ENCODE measurements at places on chromosomes 16 and 17.

- DNase-seq = peak; percentile 72
These were observed 32.7 kb upstream of the CDH1 start for GRCh38 chr16:68704232-68704867.

- DNase-seq = no peak
These were observed 19.8 kb upstream of the TANGO6 start for GRCh38 chr16:68823401-68824135.

- no peak for DNase-seq
These were observed 10.9 kb downstream of the STH start for GRCh38 chr17:46009681-46010596.

DNA sequence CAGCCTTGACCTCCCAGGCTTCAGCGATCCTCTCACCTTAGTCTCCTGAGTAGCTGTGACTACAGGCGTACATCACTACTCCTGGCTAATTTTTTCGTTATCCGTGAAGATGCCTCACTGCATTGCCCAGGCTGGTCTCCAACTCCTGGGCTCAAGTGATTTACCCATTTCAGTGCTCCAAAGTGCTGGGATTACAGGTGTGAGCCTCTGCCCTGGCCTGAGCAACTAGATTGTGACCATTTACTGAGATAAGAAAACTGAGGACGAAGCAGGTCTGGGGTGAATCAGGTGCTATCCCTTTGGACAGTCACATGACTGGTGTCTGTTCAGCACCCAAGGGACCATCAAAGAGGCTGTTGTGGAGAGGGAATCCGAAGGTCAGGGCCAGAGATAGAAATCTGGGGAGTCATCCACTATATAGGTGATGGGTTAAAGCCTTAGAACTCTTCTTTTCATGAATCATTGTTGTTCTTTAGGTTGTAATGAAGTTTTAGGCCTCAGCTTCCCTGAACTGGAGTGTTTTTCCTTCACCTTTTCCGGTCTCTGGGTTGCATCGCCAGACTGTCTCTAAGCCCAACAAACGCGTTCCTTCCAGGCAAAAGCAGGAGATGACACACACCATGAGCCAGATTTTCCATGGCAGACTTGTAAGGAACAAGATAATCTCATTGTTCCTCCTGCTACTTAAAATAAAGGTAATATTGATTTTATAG, 62.5 kb downstream of the FTO start:
- DNase-seq = no peak

GRCh38 chr16:35599429-35600160, 2140.2 kb downstream of the TP53TG3F start:
- no peak for DNase-seq

DNA sequence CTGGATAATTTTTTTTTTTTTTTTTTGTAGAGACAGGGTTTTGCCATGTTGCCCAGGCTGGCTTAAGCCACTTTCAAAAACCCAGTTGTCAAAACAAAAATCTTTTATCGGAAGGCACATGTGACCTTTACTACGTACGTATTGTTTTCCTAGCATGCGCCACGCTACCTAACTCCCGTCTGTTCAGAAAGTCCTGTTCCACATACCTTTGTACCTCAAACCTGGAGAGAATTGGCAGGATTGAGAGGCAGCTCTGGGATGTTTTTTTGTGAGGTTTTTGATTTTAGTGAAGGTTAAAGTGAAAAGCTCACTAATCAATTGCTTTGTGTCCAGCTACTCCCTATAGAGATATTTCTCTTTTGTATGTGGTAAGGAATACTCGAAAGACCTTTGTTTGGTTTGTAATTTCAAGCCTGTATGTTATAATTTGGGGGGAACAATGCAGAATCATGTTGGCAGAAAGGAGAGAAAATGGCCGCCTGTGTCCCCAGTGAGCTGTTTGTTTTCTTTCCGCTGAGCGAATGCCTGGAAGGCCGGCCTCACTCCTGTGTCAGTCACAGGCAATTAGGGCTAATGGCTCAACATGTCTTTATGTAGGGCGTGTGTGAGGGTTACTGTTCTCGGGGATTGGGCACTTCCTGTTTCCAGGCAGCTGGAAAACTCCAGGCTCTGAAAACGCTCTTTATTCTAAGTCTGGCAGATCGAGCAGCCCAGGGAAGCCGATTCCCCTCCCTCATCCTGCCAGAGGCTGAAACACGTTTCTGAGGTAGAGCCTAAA, 60.8 kb upstream of the CLEC18A start:
- DNase-seq = no peak

- DNase-seq = no peak
These were observed 12.0 kb downstream of the SP2 start for GRCh38 chr17:47907932-47908562.

DNA sequence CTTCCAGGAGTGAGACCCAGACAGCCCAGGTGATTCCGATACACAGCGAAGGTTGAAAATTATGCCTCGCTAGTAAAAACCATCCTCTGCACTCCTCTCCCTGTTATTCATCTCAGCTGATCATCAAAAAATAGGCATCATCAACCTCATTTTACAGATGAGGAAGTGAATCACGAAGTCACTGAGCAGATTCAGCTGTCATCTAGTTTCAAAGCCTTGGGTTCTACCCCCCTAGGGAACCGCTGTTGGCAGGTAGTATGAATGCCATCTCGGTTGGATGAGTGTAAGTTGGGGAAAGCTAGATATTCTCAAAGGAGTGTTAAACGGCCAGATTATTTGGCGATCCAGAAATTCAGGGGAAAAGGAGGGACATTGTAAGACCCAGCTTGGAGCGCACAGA, 2.0 kb downstream of the CRYM start:
- no peak for DNase-seq

All from stimulated activated CD4-positive, alpha-beta T cell treated with anti-CD3 and anti-CD28 coated beads, Interleukin-4, amount 100 ng/mL, for 24 hours (primary cell).